ENCODE measurements at places on chromosomes 7 and 10.

DNA sequence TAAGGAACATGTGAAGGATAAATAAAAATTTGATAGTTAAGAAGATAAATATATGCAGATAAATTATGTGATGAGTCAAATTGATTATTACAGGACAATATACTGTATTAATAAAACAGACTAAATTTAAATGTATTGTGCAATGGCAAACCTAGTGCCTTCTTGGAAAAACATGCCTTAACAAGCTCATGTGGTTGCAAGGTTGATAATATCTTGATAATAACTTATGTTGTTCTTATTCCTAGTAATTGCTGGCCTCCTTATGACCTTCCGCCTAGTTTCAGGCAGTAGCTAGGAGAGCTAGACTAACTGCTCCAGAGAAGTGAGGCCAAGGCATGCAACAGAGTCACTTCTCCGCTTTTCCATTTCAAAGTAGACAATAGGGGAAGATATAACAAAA, 7.6 kb upstream of the RAB11FIP2 start:
- no peak for DNase-seq

DNA sequence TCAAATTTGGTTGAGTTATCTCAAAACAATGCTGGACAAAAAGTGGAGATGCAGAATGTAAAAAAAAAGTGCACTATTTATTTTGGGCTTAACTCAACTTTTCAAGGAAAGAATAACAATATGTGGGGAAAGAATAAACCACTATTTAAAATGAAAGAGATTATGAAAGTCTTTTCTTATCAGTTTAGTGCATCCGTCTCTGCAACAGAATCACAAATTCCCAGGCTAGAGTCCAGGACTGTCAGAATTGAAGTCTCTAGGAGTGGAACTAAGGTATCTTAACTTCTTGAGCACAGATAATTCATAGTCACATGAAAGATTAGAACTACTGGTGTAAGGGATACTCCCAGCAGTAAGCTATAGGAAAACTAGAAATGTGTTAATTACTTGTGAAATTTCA, 1200.3 kb upstream of the LRRN3 start:
- DNase-seq: no peak

DNA sequence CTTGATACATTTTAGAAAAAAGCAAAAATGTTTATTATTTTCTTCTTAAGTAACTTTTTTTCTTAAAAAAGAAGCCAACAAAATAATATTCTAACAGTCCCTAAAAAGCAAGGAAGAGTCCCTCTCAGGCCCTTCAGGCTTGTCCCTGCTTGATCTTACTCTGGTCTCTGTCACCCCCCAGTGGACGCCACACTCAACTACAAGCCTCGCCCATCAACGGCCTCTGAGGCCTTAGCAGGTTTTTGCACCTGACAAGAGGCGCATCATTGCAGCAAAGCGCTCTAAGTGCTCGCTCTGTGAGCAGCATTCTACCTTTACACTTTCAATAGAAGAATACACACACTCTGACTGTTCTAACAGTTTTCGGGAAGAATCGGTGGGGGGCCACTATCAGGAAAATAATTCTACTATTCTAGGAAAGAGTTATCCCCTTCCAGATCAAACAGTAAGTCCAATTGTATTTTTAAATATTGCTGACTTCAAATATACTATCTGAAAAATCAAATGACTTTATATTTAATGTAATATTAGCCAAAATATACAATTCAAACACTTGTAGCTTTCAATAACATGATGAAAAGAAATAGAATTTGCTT, 139.2 kb downstream of the USP6NL start:
- DNase-seq: peak; percentile 80

DNA sequence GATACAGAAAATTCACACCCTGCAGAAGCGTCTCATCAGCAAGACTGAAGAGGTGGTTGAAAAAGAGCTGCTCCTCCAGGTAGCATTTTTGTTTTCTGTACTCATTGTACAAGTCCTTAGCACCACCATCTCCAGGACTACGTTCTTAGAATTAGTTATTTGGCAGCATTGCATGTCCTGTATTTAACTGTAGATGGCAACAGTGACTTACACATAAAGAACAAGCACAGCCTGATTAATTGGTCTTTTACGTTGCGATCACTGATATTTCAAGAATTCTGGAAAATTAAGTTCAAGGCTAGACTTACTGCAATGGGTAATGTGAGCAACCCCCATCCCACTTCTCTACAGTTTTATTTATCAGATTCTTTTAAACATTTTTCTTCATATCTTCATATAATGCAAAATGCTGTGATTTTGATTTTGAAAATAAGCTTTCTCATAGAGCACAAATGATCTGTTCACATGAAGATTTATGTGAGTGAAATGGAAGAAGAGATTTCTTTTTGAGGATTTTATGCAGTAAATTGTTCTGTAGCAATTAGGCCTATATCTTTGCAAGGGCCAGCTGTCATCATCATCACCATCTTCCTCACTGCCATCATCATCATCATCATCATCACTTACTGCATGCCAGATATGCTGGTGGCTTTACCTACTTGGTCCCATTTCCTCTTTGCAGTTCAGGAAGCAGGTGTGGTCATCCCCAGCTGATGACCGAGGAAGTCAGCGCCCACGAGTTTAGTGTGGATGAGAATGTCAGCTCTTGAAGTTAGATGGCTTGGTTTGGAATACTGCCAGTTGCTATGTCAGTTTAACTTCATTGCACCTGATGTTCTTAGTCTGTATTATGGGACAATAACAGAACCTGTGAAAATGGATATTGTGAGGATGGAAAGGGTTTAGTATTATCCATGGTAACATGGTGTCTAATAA, 53.4 kb downstream of the CFAP58 start:
- DNase-seq: peak; percentile 11

DNA sequence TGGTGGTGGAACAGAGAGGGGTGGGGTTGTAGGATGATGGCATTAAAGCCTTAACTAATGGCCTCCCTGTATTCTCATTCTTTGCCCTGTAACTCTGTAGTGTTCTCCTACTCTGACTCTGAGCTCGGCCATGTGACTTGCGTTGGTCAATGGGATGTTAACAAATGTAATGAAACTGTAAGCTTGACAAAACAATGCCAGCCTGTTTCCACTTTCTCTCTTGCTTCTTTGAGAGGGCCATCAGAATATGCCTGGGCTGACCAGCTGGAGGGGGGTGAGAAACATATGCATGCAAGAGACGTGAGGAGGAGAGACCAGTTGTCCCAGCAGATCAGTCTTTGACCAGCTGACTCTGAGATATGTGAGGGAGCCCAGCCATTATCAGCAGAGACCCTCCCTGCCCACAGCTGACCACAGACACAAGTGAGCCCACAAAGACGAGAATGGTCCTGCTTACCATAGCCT, 100.6 kb downstream of the ICA1 start:
- no peak for DNase-seq

GRCh38 chr10:121956111-121957061, 18.6 kb downstream of the NSMCE4A start:
- no peak for DNase-seq

DNA sequence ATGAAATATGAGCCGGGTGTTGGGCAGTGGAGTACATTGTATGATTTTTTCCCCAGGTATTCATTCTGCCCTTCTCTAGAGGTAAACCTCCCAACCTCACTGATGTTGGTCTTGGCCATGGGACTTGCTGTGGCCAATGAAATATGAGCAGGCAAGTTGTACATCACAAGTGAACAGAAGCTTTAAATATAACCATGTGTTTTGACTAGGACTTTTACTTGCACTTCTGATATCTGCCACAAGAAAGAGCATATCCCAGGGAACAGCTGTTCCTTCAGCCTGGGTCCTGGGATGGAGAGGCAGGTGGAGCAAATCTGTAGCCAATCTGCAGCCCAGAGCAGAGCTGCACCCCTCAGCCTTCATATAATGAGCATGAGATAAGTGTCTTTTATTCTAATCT, 109.8 kb upstream of the PALS2 start:
- no peak for DNase-seq
